ENCODE measurements at places on chromosomes 13 and 19.

- DNase-seq, result no peak
These were observed 30.4 kb downstream of the NOTCH3 start for GRCh38 chr19:15170345-15170744.

GRCh38 chr13:30078059-30078458 lies 227.6 kb upstream of the UBL3 start:
- DNase-seq, result no peak

DNA sequence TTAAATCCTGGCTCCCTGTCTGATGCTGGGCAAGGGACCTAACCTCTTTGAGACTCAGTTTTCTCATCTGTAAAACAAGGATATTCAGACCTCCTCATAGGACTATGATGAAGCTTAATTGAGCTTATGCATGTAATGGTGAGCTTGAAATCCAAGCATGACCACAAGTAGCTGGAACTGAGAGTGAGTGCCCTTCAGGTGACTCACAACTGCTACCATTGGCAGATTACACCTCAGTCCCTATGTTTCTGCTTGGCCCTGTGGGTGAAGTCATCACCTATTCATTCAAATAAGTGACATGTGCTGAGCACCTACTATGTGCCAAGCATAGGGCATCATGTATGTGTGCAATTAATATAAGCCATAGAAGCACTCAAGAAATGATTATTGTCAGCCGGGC lies 25.7 kb downstream of the NOVA2 start:
- DNase-seq, result no peak

GRCh38 chr13:27011661-27012060 lies 159.9 kb downstream of the USP12 start:
- no peak for DNase-seq

DNA sequence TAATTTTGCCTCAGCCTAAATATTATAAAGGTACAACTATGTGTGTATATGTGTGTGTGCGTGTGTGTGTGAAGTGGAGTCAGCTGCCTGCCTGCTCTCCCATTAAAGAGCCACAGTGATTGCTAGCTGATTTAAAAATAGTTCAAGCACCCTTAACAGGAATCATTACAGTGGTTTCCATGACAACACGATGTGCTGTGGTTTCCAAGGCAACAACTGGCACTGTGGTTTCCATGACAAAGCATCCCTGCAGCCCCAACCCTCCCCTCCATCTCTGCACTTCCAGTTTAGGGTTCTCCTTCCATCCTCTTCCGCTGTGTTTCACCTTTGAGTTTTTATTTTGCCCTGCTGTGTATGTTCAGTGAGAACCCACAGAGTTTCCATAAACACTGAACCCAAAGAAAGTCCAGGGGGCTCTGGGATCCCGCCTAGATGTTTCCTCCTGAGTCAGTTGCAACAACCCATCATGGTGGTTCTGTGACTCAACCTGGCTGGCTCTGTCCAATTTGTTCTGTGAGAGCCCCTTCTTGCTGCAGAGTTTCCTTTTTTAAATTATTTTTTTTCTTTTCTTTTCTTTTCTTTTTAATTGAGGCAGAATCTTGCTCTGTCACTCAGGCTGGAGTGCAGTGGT lies 7.1 kb upstream of the PNMA8A start:
- DNase-seq, result no peak

- DNase-seq, result peak; percentile 78
These were observed 65.1 kb upstream of the GTF3A start for GRCh38 chr13:27359199-27359821.

DNA sequence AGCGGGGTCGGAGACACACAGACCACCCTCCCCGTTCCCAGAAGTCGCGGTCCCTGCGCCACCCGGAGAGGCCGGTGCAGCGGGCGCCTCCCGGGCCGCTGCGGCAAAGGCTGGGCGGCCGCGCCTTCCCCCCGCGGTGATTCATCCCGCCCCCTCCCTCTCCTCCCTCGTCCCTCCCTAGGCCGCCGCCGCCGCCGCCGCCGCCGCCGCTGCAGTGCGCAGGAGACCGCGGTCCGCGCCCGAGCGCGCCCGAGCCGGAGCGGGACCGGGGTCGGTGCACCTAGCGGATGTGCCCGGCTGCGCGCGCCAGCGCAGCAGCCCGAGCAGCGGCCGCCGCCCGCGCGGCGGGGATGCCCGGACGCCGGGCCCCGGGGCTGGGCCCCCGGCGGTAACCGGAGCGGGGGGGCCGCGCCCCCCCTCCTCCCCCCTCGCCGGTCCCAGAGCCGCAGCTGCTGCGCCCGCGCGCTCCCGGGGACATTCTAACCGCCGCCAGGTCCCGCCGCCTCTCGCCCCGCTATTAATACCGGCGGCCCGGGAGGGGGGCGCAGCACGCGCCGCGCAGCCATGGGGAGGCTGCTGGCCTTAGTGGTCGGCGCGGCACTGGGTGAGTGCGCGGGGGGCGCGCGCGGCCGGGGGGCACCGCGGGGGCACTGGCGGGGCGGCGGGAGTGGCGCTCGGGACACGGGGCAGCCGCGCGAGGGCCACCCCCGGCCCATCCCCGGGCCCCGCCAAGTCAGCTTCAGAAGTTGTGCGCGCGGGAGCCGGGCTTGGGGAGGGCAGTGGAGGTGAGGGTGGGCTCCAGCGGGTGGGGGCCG lies at the start of gene SCN1B:
SCN1B (plus strand) TSS at position 214 of the 815 bp plus-strand sequence; CDS start at position 565, 351 bp downstream.
- peak; percentile 79 for DNase-seq

DNA sequence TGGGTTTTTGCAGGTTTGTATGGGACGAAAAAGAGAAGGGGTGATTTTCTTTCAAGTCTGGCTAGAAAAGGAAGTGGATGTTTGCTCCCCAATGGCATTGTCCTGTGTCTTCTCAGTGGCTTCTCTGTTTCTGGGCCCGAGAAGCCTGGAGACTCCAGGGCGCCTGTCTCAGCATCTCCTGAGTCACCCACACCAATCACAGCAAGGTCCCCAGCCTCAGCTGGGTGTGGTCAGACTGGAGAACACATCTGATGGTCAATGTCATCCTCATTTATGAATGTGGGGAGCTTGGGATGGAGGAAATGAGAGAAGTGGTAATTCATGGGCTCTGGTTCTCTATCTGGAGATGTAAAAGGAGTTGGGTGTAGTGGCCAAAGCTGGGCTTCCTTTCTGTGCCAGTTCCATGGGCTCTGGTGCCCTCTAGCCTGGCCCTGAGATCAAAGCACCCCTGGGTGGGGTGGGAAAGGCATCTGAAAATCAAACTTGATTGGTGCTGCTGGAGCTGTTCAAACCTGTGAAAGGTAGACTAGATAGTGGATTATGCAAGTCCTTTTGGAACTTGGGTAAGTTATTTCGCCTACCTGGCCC lies 13.4 kb downstream of the RASL11A start:
- peak; percentile 58 for DNase-seq

DNA sequence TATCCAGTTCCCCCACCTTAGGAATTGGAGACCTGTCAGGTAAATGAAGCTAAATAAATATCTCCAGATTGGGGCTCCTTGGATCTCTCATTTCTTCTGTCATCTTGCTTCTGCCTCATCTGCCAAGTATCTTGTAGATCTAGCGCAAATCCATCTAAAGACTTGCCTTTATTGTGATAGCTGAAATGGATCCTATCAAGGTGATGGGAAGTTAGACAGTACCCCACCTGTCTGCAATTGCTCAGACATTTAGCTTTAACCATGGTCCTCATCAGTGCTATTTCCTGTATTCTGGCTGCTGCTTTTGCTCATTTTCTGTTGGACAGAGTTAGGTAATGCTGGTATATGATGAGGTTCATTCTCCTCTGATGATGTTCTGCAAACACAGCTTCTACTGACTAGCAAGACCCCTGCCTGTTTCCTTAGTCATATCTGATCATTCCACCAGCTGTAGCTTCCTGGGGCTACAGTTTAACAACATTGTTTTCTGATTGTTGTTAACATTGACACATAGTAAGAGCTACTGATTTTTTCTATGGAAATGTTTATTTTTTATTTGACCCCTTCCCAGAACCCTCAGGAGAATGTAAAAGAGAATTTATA lies 340.0 kb downstream of the DCT start:
- no peak for DNase-seq

DNA sequence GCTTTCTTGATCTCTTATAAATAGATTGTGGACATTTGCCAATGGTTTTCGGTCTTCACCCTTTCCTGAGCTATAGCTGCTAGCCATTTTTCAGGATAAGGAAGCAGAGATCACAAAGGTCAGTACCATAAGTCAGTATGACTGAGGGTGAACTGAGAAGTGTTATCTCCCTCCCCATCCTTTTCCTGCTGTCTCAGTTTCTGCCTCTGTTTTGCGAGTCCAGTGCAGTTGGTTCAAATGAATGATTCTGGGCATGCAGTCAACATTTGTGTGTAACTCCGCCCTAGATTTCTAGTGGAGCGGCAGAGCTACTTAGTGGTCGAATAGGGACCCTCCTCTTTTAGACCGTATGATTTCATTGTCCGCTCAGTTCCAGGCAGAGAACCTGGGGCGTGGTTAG lies 460.8 kb upstream of the ARGLU1 start:
- no peak for DNase-seq

Data from body of pancreas (tissue), 4 donors.